ENCODE measurements at places on chromosomes 11 and 22.

DNA sequence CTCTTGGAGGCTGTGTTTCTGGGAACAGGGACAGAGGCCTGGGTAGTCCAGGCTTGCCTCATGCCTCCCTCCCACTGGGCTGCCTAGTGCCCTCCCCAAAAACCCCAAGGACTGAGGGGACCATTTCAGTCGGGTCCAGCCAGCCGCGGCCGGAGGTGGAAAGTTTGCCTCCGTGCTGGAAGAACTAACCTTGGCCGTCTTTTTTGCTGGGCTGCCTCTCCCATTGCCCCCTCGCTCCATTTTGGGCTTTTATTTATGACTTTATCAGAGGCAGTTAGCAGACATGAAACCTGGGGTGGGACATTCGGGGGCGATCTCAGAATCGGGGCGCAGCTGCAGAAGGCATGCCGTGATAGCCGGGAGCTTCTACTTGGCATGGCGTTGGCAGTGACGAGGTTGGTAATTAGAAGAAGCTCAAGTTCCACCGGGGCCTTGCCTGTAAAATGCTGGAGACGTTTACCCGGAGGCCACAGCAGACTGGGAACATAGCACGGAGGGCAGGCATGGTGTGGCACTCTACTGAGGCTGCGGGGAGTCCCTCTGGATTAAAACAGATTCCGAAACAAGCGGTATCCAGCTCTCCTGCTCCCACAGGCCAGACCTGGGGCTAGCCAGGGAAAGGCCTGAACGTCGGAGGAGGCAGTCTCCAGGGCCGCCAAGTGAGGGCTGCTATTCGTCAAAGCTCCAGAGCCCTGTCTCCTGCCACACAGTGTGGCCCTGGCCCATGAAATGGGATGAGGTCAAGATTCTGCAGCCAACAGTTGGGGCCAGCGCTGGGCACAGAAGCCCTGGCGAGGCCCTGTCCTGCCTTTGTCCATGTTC lies 76.4 kb upstream of the PPARA start:
- DNase-seq, result no peak

DNA sequence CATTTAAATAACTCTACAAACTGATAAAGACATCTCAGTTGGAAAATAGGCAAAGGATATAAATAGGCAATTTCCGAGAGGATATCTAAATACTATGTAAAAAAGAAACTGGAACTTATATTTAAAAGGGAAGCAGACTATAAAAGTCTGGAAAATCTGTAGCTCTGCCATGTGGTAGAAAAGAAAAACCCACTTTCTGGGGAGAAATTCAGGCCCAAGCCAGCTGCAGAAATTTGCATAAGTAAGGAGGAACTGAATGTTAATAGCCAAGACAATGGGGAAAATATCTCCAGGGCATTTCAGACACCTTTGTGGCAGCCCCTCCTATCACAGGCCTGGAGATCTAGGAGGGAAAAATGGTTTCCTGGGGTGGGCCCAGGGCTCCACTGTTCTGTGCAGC lies 97.8 kb upstream of the ZBED5 start:
- DNase-seq, result no peak

GRCh38 chr11:103798026-103798425 lies 238.4 kb upstream of the DDI1 start:
- no peak for DNase-seq

GRCh38 chr11:122723106-122723505 lies 67.6 kb downstream of the UBASH3B start:
- no peak for DNase-seq

- DNase-seq, result no peak
Measured at GRCh38 chr11:46543564-46543963, 50.3 kb downstream of the AMBRA1 start.

- peak; percentile 78 for DNase-seq
Measured at GRCh38 chr11:10858439-10859325, 829 bp upstream of the ZBED5 start.

DNA sequence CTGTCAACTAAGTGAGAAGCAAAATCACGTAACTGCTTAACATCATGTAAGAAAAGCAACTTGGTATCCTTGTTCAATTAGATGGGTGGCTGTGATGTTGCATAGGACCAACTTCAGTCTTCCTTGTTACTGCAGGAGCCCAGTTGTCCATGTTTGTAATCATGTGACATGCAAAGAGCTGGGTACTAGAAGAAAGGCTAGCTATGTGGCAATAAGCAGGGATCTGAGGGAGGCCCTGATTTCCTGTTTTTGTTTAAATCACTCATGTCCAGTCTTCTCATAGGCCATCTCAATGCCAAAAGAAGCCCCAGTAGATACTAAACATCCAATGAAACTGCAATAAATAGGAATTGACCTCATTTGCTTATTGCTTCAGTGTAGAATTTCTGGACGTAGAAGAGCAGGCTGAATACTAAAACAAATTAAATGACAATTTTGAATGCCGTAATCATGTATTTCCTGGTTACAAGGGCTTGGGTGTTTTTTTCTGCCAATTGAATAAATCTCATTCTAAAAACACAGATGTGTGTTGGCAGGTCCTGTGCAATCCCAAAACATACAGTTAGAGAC lies 140.8 kb upstream of the ARHGAP20 start:
- DNase-seq, result no peak

DNA sequence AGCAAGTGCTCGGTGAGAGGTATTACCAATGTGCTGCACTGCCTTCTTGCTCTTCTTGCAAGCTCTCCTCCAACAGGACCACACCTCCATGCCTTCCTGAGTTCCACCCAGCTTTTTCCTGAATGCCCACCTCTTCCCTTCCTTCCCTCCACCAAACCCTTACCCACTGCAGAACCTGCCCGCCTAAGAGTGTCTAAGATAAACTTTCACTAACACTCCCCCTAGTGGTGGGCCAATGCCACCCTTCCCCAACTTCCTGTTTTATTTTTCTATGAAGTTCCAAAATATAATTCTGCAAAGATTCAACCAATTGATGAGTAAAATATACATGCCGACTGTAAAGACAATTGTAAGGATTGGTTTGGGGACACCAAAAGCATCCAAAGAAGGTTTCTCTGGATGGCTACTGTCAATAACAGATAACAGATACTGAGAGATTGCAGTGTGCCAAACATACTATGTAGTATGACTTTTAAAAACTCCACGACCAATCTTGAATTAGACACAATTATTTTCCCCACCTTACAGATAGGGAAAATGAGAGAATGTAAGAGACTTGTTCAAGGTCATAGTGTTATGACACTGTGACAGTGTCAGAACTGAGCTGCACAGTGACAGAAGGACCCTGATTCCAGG lies 38.6 kb upstream of the BMAL1 start:
- DNase-seq, result no peak

DNA sequence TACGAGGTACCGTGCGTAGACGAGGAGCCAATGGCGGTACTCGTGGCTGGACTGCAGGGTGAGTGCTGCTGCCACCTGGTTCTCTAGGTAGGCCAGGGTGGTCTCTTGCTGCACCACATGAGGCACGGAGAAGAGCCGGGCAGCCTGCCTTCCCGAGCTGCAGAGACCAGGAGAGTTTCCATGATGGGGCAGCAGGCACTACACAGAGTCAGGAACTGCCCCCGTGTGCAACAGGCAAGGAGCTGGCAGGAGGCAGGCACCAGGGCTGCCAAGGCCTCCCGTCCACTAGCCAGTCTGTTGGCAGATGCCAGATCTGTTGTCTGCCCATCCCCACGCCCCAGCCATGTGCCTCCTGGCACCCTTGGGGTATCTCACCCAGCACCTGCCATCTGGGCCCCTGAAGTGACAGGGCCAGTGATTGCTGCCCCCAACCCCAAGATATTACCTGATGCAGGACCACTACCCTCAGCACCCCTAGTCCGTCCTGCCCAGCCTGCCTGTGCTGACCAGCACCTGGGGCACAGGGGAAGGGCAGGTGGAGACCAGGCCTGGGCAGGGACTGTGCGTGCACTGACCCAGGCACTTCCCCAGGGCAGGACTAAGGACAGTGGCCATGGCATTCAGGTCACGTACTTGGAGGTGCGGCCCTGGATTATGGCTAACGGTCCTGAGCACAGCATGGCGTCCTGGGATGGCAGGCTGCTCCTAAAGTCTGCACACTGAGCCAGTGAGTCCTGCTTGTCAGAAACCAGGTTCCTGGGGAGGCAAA lies 62.0 kb upstream of the CLTCL1 start:
- no peak for DNase-seq

Data from hypothalamus (tissue), 51 donors.